ENCODE measurements at places on chromosomes 4 and X.
A peak's percentile ranks its signal among the peaks of the same experiment; 100 is the strongest.

DNA sequence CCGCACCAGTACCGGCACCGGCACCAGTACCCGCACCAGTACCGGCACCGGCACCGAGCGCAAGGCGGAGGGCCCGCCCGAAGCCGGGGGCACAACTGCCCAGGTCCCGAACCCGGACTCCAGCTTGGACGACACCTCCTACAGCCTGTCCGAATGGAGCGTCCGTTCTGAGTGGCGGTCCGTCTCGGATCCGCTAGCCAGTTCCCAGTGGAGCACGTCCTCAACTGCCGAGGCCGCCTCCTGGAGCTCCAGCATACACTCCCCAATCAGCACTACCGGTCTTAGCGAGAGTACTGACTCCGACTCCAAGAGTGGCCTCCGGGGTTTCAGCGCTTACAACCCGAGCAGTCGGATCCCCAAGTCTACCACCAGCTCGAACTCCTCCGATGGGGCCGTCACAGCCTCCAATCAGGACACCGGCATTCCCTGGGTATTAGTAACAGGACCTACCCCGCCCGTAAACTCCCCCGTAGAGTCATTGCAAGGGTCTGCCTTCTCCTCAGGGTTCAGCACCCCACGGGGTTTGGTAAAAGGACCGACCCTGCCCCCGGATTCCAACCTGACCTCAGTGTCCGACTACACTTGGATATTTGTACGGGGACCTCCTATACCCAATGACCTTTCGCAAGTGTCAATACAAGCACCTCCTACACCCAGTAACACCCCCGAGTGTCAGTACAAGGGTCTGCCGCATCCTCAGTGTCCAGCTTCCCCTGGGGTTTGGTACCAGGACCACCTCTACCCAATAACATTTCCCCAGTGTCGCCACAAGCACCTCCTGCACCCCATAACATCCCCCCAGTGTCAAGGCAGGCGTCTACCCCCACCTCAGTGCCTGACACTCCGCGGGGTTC lies 721 bp upstream of the MAOA start:
- DNase-seq: peak; percentile 45
- H3K4me1 ChIP-seq: no peaks in the 10 kb centered on the region
- H3K36me3 ChIP-seq: no peaks in the 10 kb centered on the region
- peak overlapping the region; percentile 86 for H3K27ac ChIP-seq
- H3K4me3 ChIP-seq: peak overlapping the region; percentile 30

- H3K27me3 ChIP-seq: no peaks in the 10 kb centered on the region
- no peaks in the 10 kb centered on the region for H3K4me1 ChIP-seq
- no peaks in the 10 kb centered on the region for H3K36me3 ChIP-seq
These were observed 120.2 kb downstream of the INPP4B start for GRCh38 chr4:142725886-142726285.

DNA sequence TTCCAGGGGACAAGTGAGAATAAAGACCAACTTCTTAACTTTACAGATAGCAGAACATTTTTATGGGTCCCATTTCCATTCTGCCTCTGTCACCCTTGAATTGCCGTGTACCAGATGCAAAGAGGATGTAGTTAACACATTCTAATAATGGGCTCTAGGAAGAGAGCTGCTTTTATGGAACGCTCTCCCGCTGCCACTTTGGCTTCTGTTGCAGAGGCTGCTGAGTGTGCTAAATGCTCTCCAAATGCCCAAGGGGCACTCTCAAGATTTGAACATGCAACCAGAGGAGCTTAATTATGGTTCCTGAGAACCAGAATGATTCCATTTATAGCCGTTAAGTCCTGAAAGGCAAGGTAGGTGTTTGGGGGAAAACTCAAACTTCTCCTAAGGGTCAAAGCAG lies 28.1 kb upstream of the GPC3 start:
- no peaks in the 10 kb centered on the region for H3K27me3 ChIP-seq
- no peak overlapping the region for H3K27ac ChIP-seq
- no peaks in the 10 kb centered on the region for H3K4me1 ChIP-seq
- no peak overlapping the region for H3K4me3 ChIP-seq
- no peaks in the 10 kb centered on the region for H3K36me3 ChIP-seq

DNA sequence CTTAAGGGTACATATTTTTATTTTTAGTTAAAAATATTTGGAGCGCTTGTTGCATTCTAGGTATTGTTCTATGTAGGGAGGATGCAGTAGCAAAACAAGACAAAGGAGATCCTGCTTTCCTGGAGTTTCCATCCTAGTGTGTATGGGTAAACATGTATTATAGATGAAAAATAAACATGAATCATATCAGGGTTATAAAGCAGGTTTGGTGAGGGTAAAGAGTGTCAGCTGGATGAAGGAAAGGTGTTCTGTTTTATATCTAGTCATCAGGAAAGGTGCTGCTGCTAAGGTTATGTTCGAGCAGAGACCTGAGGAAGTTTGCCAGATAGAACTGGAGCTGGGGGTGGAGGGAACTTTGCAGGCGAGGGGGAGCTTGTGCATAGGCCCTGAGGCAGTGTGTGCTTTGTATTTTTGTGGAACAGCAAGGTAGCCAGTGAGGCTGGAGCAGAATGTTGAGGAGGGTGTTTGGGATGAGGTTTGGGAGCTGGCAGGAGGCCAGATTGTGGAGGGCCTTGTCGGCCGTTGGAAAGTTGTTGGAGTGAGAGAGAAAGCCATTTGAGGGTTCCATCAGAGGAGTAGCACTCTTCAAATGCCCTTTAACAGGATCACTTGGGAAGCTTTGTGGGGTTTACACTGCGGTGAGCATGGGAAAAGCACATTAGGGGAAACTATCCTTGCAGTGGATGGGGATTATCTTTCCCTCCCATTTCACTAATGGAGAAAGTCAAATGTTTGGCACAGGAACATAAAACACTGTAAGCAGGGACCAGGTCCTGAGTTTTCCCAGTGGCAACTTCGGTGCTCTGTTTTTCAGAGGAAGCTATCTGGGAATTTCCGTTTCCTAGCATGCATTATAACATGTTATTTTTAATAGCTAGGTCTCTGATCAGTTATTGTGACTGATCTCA lies 35.9 kb downstream of the AFF1 start:
- H3K4me1 ChIP-seq: peaks cover 11% of the 10 kb centered on the region
- H3K4me3 ChIP-seq: no peak overlapping the region
- no peaks in the 10 kb centered on the region for H3K27me3 ChIP-seq
- no peak for DNase-seq

GRCh38 chr4:17707671-17708070 lies 73.8 kb downstream of the FAM184B start:
- H3K27me3 ChIP-seq: no peaks in the 10 kb centered on the region
- no peak overlapping the region for H3K4me3 ChIP-seq
- DNase-seq: no peak
- no peaks in the 10 kb centered on the region for H3K4me1 ChIP-seq

DNA sequence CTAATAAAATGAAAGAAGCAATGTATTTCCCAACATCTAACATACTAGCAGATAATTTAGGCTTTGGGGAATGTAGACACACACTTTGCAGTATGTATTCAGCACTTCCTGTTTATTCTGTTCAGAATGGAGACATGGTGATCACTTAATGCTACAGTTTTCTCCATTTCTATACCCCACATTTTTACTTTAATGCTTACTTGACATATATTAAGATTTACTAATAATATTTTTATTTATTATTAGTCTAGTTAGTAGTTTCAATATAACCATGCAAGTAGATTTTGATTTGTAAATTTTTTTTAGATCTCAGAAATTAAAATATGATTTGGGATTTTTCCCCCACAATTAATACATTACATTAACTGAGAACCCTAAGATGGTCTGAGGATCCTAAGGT lies 98.4 kb downstream of the PRSS12 start:
- H3K27me3 ChIP-seq: no peaks in the 10 kb centered on the region
- DNase-seq: no peak
- no peak overlapping the region for H3K27ac ChIP-seq
- no peaks in the 10 kb centered on the region for H3K4me1 ChIP-seq
- no peak overlapping the region for H3K4me3 ChIP-seq

Data from left lung (tissue), 14 donors.